ENCODE measurements at places on chromosomes 7 and 10. TPM values are rescaled to one million over a fixed set of nuclear protein-coding genes. Genes with fewer than 3 reads are reported as not detected.

The GPR15LG gene
- not detected for total RNA-seq

The POLD2 gene
- 90.9 TPM for total RNA-seq

The H2BK1 gene
- total RNA-seq = not detected

The DNAJB9 gene
- total RNA-seq = 19.0 TPM

The PROSER2 gene
- 64.3 TPM for total RNA-seq

The SCIN gene
- not detected for total RNA-seq

All from hair follicular keratinocyte (primary cell).